ENCODE measurements at places on chromosomes 7 and 10.
A peak's percentile ranks its signal among the peaks of the same experiment; 100 is the strongest.

- DNase-seq, result no peak
These were observed 126.3 kb downstream of the ARHGAP21 start for GRCh38 chr10:24597426-24597825.

DNA sequence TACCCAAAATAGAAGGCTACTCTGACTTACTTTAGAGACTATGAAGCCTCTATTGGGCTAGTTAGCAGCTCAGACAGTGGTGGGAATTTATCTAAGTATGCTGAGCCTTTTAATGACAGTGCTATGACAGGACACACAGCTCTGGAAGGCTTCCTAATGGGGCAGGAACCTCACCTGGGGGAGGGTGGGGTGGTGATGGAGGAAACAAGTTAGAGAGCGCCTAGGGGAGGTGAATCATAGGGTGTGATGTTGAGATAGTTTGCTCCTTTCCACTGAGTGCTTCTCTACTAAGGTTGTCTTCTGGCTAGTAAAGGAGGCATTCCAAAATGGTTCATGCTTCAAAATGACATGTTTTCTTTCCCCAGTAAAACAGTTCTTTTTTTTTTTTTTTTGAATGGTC is 42.1 kb downstream of the PPP1R9A start:
- peak; percentile 39 for DNase-seq

GRCh38 chr10:18582803-18583202 is 68.6 kb downstream of the NSUN6 start:
- DNase-seq, result no peak

GRCh38 chr10:24883176-24883575 is 69.2 kb downstream of the PRTFDC1 start:
- DNase-seq, result no peak

DNA sequence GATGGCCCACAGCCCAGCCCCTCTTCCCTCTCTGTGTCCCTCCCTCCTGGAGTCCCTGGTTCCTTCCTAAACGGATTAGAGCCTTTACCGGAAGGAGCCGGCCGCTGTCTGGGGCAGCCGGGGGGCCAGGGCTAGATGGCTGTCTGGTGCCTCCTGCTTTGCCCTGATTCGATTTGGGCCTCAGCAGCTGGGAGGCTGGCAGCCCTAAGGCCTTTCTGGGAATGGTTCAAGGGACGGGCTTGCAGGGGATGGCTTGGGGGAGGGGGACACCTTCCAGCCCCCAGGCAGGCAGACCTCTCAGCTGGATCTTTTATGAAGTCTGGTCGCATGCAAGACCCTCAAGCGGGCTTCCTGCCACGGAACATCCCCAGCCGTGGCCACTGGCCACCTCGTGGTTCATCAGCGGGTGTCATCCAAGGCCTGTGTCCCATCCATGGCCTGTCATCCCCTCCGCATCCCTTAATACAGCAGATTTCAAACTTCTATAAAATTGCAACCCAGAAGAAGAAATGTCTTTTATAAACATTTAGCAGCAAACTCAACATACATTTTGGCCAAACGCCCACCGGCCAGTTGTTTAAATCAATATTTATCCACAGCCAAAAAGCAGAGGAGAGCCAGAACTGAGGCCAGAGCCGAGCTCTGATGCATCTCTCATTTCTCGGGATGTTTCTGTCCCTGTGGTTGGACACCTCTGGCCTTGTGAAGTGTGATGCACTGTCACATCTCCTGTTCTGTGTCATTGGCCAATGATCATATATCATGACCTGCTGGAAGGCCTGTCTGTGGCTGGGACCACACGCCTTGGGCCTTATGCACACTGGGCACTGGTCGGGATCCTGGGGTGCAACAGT is 52.0 kb downstream of the GTF2IRD1 start:
- DNase-seq, result no peak

DNA sequence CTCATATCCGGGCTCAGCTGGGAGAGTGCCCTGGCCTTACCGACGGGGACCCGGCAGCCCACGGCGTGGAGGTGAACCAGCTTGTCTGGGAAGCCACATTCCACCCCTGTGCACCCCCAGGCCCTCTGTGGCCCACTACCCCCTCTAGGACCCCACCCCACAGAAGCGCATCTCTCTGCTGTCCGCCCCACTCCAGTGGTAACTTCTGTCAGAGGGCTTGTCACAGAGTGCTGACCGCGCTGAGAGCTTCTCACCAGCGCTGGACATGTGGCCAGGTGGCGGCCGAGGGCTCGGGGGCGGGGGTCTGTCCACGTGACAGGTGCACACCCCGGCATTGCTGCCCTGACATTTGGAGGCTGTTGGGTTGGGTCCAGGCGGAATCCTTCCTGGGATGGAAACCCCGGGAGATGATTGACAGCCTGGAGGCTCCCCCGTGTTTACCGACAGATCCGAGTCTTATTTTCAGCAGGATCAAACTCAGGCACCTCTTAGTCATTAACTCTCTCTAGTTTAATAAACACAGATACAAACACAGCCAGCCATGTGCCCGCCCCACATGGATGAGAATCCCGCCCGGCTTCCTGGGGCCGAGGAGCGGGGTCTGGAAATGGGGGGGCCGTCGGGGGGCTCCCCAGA is 5.1 kb downstream of the ELFN1 start:
- no peak for DNase-seq

GRCh38 chr10:118369641-118370205 is 27.6 kb upstream of the FAM204A start:
- no peak for DNase-seq

GRCh38 chr10:87860816-87861403 is 2.4 kb downstream of the KLLN start:
- no peak for DNase-seq

- no peak for DNase-seq
These were observed 62.9 kb upstream of the CAMK2B start for GRCh38 chr7:44388089-44388970.

DNA sequence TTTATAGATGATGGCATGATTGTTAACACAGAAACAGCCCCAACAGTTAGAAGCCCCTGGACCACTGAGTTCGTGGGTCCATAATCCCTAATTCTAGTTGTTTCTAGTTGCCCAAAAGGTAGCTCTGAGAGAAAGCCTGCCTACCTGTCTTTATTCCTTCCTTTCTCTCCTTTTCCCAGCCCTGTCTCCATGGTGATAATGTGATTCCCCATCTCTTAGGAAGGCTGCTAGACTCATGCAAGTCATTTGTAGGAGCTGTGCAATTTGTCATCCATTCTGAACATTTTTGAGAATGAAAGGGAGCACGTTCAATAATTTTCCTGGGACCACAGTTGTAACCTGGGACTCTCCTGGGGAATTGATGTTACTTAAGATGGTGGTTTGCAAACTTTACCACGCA is 183.4 kb downstream of the EMX2 start:
- no peak for DNase-seq

DNA sequence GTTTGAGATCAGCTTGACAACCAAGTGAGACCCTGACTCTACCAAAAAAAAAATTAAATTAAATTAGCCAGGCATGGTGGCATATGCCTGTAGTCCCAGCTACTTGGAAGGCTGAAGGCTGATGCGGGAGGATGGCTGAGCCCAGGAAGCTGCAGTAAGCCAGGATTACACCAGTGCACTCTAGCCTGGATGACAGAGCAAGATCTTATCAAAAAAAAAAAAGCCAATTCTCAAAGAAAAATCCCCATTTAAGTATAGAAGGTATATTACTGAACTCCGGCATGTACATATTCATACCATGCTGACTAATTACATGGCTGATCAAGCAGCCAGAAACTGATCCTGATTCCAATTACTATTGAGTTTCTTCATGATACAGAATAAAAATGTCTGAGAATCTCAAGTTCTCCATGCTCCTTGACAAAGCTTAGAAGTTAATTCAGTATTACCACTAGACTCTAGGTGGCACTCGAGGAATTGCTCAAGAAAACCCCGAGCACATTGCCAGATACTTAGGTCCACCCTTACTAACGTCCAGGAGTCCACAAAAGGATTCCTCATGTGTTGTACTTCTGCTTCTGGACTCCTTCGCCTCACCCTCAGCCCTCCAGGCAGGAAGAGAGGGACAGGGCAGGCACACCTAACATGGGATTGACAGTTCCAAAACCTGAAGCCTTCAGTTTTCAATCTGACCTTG is 148.9 kb downstream of the PARD3 start:
- peak; percentile 70 for DNase-seq

GRCh38 chr10:95896071-95896850 is 11.5 kb upstream of the CC2D2B start:
- no peak for DNase-seq

DNA sequence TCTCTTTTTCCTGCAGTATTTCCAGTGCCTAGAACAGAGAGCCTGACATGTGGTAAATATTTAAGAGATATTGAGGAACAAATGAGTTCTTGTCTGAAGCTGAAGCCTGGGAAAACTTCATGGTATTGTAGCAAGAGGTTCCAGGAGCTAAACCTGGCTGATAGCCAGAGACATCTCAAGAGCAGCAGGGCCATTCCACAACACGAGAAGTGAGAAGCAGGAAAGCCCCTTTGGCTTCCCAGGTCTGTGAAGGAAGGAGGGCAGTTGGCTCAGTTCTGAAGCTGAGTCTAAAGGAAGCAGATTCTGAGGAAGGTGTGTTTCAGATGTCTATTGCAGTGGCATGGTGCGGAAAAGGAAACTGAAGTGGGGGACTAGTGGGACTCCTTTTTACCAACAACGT is 63.8 kb upstream of the FAM204A start:
- DNase-seq, result no peak

DNA sequence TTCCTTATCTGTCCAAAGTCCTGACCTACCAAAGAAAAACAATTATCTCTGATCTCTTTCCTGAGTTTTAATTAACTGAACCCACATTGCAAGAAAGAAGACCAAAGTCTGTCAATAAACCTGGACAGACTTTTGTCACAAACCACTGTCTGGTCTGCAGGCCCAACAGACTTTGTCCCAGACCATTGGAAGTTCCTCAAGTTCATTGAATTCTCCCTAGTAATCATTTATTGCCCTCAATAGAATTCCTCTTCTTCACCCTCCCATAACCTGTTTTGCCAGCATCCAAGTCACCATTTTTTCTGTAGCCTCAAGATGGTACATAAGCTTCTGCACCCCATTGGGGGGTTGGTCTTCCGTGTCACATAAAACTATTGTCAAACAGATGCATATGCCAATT is 3.9 kb upstream of the DNMBP start:
- no peak for DNase-seq

GRCh38 chr7:18552316-18552916 is 56.9 kb downstream of the HDAC9 start:
- DNase-seq, result no peak

DNA sequence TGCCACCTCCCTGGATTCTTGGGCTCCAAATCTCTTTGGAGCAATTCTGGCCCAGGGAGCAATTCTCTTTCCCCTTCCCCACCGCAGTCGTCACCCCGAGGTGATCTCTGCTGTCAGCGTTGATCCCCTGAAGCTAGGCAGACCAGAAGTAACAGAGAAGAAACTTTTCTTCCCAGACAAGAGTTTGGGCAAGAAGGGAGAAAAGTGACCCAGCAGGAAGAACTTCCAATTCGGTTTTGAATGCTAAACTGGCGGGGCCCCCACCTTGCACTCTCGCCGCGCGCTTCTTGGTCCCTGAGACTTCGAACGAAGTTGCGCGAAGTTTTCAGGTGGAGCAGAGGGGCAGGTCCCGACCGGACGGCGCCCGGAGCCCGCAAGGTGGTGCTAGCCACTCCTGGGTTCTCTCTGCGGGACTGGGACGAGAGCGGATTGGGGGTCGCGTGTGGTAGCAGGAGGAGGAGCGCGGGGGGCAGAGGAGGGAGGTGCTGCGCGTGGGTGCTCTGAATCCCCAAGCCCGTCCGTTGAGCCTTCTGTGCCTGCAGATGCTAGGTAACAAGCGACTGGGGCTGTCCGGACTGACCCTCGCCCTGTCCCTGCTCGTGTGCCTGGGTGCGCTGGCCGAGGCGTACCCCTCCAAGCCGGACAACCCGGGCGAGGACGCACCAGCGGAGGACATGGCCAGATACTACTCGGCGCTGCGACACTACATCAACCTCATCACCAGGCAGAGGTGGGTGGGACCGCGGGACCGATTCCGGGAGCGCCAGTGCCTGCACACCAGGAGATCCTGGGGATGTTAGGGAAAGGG is 913 bp downstream of the NPY start:
- no peak for DNase-seq

GRCh38 chr7:106116161-106116704 is 4.1 kb upstream of the SYPL1 start:
- no peak for DNase-seq

GRCh38 chr10:4283846-4284610 is 499.0 kb upstream of the KLF6 start:
- DNase-seq, result no peak

- no peak for DNase-seq
These were observed 184.0 kb downstream of the FANK1 start for GRCh38 chr10:126080291-126080825.

DNA sequence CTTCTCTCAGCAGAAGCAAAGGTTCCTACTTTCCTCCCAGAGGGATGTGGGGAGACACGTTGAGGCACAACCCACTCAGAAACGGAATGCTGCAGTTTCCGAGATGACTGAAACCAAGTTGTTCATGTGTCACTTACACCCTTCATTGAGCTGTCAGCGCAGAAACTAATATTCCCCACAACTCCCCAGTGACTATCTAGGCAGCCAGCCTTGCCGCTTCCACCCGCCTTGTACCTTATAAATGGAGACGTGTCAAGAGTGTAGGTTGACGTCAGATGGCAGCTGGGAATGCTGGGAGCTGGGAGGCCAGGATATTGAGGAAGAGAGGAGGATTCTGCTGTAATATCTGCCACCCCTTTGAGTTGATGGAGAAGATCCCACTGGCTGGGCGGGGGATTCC is 15.1 kb downstream of the GPR26 start:
- DNase-seq, result no peak

- no peak for DNase-seq
These were observed 103.9 kb upstream of the THSD7A start for GRCh38 chr7:11935905-11936304.

DNA sequence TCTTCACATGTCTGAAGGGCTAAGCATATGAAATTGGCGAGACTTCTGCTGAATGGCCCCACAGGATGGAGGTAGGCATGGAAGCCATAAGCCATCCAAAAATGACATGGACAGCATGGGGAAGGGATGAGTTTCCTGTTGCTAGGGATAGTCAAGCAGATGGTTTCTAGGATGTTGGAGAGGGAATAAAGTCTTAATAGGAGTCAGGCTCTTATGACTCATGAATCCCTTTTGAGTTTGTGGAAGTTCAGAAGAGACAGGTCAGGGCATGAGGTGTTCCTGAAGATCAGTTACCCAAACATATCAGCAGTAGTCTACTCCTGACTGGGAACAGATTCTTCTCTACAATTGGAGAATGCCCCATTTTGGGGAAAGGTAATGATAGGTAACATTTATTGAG is 243.9 kb downstream of the REEP3 start:
- peak; percentile 52 for DNase-seq

DNA sequence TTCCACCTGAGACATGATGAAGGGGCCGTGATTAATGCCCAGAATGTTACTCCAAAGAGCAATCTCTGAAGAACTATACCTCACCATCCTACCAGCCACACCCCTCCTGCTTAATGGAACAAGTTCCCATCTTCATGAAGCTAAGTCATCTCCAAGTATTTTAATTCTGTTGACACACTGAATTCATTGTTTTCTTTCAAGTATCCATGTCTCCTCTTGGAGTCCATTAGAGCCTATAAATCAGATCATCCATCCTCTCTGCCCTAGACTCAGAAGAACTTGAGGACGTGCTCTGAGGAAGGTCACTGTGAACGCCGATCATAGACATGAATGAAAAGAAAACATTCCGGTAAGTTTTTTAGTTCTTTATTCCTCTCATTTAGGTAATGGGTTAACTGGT is 126.8 kb downstream of the RSU1 start:
- no peak for DNase-seq

GRCh38 chr7:143906151-143906550 is 4.2 kb upstream of the TCAF1 start:
- DNase-seq, result no peak

GRCh38 chr10:75456122-75456521 is 24.7 kb downstream of the LRMDA start:
- no peak for DNase-seq

All from epithelial cell of prostate (primary cell).